ENCODE measurements at places on chromosomes 3 and 15.

DNA sequence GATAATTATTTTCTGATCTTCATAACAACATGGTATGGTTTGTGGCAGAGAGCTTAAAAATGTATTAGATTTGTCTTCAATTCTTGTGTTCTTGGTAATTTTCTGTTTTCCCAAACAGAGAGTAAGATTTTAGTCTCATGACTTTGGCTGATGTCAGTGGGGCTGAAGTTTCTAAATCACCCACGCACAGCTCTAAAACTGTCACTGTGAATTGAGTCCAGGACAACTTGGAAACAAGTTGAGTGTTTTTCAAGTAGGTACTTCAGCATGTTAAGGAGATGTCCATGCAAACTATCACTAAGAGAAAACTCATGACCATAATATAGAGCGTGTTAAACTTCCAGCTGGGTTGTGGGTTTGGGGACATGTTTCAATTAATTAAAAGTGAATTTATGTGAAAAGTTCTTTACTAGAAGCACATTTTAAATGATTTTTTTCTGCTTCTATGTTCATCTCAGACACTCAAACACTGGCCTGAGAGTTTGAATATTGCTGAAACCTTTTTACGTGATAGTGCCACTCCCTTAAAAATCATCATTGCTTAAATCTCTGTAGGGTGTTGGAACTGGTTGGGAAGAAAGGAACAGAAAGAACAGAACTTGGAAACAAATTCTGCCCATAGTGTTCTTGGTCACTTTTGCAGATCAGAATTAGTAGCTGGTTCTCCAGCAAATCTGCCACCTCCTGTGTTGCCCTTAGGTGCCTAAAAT lies 89.8 kb downstream of the KLHL25 start:
- DNase-seq = no peak

- DNase-seq = no peak
These were observed 35.9 kb upstream of the CHD2 start for GRCh38 chr15:92864127-92864814.

GRCh38 chr3:57980416-57980815 lies 27.8 kb upstream of the FLNB start:
- no peak for DNase-seq

DNA sequence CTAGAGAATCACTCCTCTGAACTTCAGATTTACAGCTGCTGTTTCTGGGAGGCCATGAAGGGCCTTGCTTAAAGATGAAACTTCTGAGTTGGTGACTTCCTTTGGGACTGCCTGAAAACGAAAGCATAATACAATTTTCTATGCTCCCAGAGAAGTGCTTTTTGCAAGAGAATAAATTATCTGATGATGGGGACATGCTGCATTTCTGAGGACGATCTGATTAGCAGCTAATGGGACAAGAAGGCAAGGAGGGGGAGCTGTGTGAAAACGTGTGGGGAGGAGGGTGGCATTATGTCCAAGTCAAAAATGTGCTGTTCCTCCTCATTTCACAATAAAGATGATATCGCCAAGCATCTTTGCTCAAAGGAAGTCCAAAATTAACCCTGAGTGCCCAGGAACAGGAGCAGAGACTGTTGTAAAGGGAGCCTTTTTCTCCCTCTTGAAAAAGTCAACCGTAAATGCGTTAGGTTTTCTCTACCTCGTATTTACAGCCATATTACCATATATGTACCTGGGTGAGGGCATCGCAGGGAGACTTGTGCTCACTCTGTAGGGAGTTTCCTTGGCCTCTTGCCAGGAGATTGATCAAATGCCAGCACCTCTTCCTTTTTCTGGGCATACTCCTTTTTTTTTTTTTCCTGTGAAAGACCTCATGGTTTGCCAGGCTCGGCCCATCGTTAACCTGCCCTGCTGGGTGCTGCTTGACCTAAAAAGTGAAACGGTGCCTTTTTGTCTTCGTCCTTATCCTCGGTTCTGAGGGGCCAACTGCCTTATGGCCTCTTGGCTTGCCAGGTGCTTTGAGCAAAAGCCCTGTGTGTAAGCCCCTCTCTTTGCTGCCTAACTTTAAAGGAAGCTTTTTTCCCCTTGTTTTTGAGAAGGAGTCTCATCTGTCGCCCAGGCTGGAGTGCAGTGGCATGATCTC lies 11.5 kb downstream of the ITPR1 start:
- no peak for DNase-seq

GRCh38 chr3:72412340-72412956 lies 435.8 kb downstream of the SHQ1 start:
- no peak for DNase-seq

DNA sequence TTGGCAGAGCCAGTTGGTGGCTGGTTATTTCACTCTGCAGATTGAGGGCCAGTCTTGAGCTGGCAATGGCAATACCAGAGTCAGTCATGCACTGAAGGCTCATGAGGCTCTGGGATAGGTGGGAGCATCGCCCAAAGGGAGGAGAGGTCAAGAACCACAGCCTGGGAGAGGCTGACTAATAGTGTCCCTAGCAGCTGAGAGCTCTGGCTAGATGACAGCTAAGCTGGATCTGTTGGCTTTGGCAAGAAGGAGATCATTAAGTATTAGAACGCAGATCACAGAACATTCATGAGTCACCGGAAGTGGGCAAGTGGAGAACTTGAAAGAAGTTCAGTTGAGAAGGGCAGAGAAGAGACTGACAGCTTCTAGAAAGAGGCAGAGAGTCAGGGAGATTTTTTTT lies 521.1 kb downstream of the NR2F2 start:
- DNase-seq = no peak

GRCh38 chr15:75640483-75641178 lies 607 bp upstream of the IMP3 start:
- no peak for DNase-seq

DNA sequence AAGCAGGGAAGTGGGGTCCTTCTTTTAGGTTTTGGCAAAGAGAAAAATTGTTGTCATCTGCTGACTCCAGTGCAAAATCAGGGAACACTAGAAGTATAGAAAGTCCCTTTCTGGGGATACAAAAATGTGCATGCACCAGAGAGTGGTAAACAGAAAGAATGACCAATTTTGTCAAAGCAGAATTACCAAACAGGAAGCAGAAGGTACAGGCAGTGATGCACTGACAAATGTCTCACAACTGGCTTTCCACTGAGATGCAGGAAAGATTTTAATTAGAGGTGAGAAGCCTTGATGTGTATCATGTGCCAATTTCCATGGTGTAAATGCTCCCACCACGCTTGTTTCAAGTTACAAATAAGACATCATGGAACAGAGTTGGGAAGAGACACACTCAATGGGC lies 66.0 kb downstream of the TRIM69 start:
- DNase-seq = no peak

DNA sequence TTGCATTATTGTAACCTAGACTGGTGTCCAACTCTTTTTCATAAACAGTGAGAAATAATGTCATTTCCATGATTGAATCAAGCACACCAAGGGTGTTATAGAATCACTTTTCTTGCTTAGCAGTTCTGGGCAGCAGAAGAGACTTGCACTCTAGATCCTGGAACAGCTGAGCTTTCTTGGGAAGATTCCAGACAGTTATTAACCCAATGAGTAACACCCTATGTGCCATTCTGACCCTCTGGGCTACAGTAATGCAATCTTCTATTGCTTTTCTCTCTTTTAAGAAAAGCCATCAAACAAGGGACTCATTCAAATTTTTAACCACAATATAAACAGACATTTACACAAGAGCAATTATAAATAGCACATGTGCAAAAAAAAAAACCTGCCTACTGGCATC lies 39.3 kb upstream of the USP3 start:
- DNase-seq = no peak

DNA sequence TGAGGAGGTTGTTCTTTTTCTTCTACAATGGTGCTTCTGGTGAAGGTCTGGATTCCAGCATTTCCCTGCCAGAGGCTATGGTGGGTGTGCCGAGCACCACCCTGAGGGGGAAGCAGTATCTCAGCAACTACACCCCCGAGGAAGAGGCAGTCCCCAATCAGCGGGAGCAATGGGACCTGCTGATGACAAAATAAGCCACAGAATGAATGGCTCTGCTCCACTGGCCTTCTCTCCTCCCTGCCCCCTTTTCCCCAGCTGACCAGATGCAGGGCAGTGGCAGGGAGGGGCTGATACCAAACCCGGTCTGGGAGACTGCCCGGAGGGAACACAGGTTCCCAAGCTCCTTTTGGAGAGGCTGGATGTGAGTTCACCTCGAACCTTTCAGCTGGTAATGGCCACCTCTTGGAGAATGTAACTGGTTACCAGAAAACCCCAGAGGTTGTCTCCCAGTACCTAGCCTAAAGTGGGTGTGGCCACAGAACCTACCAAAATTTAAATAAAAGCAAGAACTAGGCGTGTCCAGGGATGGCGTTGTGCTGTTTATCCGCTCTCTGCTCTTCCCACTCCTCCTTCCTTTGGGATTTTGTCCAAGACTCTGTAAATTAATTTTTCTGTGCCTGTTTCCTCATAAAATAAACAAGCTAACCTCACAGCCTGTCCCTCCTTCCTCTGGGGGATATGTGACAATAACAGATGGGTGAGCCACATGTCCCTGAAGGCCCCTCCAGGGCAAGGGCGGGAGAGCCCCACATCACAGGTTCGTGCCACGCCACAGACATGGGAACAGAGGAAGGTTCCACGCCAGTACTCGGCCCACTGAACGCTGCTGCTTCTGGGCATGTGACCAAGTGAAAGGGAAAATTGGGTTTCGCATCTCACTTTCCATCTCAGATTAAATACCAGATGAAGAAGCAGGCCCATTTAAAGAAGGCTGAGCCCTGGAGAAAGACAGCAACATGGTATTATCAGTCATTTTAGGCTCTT lies 35.1 kb upstream of the SPTBN5 start:
- no peak for DNase-seq

DNA sequence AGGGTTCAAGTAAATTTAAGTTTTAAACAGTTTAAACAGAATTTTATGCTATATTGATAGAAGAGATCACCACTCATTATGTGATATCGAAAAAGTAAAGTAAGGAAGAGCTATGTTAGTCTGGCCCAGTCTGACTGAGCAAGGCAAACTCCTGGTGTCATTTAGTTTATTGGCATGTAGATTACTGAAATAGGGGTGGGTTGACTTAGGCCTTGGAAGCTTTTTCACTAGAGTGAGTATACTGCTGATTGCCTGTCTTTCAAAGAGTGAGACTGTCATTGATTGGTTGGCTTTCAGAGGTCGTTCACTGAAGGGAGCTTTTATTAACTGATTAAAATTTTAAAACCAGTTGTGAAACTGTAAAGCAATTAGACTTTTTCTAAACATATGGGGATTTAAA lies 294.5 kb downstream of the NAALADL2 start:
- DNase-seq = no peak

DNA sequence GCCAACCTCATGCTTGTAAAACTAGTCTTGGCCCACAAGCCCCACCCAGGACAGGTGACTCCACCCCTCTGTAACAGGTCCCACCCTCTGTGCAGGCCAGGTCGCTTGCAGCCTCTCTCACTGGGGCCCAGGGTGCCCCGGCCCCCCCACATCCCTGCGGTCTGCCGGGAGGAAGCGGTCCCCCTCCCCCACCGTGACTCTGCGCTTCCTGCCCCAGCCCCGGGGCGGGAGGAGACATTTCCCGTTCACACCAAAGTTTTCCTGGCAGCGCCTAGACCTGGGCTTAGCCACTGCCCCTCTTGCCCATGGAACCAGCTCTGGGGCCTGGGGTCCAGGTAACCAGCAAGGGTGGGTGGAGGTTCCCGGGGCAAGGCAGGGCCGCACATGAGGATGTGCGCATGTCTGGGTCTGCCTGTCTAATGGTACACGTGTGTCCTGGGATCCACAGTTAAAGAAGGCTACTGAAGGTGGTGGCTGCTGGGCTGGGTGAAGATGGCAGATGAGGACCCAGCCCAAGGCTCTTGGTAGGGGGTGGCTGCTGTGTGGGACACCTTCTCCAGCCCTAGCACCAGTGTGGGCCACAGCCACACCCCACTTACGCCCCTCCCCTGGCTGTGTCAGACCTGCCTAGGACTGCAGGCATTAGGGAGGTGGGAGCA lies 8.4 kb downstream of the NBEAL2 start:
- DNase-seq = peak; percentile 62

DNA sequence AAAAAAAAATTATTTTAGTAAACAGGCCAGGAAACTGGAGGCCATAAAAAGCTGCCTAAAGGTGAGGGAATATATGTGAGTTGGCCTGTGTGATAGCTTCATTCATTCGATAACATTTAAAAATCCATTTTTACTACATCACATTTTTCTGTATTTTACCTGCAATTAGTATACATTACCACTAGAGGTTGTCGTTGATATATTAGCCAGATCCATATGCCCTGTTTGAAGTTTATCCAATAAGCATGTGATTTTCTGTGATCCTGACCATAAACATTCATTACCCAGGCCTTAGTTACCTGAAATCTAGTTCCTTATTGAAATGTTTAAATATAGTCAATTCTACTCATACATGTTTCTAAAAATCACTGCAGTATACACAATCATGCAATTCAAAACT lies 71.4 kb downstream of the ARNT2 start:
- no peak for DNase-seq

- DNase-seq = no peak
These were observed 154.1 kb downstream of the FBLN2 start for GRCh38 chr3:13703071-13703470.

DNA sequence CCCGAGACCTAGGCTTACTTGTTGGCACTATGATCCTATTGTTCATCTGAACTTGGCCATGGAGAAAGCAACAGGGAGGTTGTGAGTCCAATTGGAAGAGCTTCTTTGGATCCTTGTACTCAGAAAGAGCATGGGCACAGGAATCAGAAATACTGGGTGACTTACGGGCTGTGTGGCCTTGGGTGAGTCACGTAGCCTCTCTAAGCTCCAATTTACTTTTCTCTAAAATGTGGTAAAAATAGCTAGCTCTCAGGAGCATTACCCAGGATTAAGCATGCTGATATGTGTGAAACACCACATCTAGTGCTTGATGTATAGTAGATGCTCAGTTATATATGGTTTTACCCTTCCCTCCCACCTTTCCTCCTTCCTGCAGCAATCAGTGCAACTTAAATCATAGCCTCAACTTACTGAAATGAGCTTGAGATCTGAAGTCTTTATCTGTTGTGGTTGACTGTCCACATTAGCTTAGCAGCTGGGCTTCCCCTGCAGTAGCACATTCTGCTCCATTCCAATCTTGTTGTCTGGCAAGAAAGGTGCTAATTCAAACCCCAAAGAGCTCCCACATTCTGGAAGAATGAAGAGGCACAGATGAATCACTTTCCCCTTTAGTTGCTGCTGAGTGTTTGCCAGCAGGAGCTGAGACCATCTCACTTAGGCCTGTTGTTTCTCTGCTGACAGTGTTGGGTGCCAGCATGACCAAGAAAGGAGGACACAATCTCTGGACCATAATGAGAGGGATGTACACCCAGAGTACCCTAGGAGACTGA lies 299.1 kb upstream of the TRIM42 start:
- no peak for DNase-seq

Measured in stimulated activated CD4-positive, alpha-beta T cell treated with anti-CD3 and anti-CD28 coated beads, TNF-alpha, amount 100 ng/mL, for 48 hours (primary cell).